Fibroblast of skin of back (primary cell): ENCODE measurements at places on chromosomes 11 and 22.

GRCh38 chr11:121576531-121576930, 123.8 kb upstream of the SORL1-AS1 start:
- no peak for DNase-seq

- DNase-seq: peak; percentile 40
Observed at GRCh38 chr11:86537541-86538222, 134.7 kb downstream of the ME3 start.

DNA sequence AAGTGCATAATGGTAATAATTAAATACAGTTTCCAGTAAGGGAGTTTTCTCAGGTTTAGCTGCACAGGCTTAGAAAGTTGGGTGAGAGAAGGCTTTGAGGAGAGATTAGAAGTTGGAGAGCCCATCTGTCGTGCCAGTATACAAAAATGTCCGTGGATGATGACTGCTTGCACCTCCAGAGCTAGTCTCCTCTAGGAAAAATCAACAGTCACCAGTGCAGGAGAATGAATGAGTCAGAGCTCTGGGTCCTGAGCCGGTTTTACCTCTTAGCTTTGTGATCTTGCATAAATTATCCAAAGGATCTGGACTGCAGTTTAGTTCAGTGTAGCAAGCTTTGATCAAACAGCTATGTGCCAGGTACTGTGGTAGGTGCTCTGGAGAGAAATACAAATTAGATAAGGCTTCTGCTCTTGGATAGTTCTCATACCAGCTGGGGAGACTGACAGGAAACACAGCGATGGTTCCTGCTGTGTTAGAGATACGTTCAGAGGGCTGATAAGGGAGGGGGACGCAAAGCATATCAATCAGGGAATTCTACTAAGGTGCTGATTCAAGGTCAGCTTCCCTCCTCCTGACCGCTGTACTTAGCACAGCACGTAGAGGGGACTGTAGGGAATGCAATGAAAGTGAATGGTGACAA, 125.9 kb downstream of the TEAD1 start:
- DNase-seq: peak; percentile 83

- DNase-seq: no peak
Observed at GRCh38 chr11:57547854-57548377, 10.5 kb downstream of the SMTNL1 start.

GRCh38 chr11:73387594-73388264, 11.5 kb downstream of the RELT start:
- no peak for DNase-seq

DNA sequence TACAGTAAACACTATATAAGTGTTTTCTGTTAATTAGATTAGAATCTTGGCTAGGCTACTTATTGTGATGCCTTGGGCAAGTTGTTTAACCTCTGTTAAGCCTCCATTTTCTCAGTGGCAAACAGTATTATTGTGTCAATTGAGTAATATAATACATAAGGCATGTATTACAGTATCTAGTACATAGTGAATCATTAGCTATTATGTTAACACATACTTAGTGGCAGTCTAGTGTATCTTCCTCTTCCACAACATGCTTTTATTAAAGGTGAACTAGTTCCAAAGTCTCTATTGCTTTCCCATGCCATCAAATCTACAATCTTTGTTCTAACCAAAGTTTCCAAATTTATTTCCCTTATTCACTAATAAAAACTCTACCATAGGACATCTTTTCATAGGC, 200.9 kb downstream of the SOX6 start:
- DNase-seq: no peak

DNA sequence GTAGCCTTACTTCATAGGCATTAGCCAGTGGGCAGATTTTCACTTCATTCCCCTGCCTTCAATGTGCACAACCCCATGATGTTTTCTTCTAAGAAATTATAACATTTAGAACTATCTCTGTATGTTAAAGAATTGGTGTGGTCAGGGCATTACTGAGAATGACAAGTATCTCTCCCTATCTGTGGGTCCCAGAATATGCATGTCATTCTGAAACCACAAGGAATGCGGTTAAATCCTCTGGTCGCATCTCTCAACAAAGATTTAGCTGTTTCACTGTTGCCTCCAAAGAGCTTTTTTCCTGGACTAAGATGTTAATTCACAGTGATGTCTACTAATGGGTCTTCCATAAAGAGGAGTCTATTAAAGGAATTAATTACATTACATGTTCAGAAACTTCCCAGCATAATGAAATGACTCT, 62.7 kb downstream of the LIF start:
- DNase-seq: peak; percentile 90

- no peak for DNase-seq
Observed at GRCh38 chr22:47196881-47197772, 434.7 kb downstream of the TBC1D22A start.

DNA sequence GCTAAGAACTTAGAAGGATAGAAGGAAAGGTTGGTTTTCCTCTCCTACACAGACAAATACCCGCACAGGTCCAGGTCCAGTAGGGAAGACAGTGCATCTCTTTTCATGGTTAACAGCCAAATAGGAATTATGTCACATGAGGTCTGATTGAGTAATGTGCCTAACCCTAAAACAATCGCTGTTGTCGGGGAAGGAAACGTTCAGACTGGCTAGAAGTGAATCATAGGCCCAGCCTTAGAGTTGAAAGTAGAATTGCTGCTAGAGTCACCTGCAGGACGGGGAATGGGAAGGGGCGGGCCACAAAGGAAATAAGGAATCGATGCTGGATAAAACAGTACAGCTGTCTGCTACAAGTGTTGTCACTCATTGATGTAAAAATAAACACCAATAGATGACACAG, 12.4 kb upstream of the HTATIP2 start:
- DNase-seq: no peak

DNA sequence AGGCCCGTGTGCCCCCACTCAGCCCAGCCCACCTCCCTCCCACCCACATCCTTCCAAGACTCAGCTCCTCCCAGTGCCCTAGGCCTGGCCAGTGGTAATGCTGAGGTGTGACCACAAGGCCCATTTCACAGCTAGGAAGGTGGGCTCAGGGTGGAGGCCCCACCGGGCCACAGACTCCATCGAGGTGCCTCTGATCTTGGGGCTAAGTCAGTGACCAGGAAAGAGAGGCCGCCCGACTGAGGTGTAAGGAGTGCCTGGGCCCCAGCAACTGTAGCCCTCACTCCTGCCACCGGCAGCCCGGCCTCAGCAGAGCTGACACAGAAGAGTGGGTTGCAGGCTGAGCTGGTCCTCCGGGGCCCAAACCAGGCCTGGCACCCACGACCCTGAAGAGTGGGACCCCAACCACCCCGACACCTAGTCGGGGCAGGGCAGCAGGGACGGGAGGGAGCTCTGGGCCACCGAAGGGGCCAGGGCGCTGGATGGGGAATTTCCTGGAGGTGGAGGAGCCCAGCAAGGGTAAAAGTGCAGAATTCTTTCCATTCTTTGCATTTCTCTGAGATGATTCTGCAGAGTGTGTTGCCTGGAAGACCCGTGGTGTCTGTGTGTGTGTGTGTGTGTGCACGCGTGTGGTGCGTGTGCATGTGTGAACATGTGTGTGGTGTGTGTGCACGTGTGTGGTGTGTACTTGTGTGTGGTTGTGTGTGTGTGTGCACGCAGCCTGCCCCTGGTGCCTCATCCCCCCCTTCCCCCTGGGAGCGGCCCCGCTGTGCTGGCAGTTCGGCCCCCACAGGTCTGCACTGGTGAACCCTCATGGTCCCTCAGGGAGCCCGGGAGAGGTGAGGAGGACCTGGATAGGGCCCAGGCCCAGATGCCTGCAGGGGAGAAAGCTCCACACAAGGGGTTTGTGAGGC, 8.3 kb upstream of the PIM3 start:
- DNase-seq: peak; percentile 92

DNA sequence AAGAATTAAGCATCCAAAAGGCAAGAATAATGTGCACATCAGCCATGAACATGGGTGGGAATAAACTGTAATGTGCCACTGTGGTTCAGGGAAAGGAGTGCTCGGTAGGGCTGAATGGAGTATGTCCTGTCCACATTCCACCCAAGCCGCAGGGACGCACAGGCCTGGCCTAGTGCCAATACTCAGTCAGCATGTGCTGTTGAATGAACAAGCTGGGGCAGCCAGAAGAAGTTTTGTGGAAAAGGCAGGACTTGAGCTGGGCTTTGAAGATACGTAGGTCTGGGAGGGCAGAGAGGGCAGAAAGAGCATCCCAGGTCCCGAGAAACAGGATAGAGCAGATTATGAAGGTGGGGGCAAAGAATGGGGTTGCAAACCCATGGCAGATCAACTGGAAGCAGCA, 60.0 kb upstream of the PLET1 start:
- DNase-seq: peak; percentile 90
